AG04450 (cell line): ENCODE measurements at places on chromosomes 16 and 17.
A peak's percentile ranks its signal among the peaks of the same experiment; 100 is the strongest.

GRCh38 chr16:1653023-1653422 is 25.1 kb upstream of the JPT2 start:
- DNase-seq: no peak

GRCh38 chr17:67076290-67076689 is 31.9 kb downstream of the CACNG1 start:
- DNase-seq: no peak

GRCh38 chr17:79464318-79465010 is 146.4 kb downstream of the RBFOX3 start:
- DNase-seq: no peak

DNA sequence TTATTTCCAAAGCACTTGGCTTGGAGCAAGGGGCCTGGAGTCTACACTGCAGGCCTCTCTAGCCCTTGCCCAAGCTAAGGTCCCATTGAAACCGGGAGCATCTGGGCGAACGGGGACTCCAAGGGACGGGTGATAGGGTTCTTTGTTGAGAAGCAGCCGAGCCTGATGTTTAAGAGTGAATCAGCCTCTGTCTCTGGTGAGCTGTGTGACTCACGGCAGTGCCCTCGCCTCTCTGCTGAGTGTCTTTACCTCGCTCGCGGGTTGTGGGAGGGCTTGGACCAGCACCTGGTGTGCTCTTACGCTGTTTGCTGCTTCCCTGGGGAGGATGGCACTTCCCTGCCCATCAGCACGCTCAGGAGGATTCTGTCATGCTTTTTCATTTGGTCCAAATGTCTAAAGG is 1.3 kb downstream of the HGS start:
- peak; percentile 23 for DNase-seq

- DNase-seq: no peak
Measured at GRCh38 chr17:1002412-1002753, 5.5 kb downstream of the TIMM22 start.

- DNase-seq: no peak
Measured at GRCh38 chr17:9432134-9432885, 143.3 kb downstream of the STX8 start.

DNA sequence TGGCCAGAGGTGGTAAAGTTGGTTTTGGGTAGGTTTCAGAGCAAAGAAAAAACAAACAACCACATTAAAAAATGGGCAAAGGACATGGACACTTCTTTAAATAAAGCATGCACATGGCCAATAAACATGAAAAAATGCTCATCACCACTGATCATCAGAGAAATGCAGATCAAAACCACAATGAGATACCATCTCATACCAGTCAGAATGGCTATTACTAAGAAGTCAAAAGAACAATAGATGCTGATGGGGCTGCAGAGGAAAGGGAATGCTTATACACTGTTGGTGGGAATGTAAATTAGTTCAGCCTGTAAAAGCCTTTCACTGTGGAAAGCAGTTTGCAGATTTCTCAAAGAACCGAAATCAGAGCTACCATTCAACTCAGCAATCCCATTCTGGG is 598.4 kb upstream of the SOX9 start:
- DNase-seq: no peak

DNA sequence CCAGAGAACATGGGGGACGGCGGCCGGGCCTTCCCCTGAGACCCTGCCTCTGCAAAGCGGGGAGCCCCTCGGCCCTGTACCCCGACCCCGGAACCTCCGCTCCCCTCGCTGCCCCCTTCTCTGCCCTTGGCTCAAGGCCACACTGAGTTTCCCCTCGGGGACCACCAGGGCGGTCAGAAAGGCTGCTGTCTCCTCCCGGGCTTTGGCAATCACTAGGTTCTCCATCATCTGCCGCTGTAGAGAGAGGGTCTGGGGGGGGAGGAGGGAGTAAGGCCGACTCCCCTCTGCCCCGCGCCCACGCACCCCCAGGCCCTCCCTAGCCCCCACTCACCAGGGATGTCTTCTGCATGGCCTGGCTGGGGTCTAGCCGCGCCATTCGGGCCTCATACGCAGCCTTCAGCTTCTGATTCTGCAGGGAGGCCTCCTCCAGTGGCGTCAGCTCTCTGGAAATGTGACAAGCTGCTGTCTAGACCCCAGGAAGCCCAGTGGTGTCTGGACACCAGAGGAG is 8.4 kb downstream of the VPS9D1 start:
- no peak for DNase-seq

DNA sequence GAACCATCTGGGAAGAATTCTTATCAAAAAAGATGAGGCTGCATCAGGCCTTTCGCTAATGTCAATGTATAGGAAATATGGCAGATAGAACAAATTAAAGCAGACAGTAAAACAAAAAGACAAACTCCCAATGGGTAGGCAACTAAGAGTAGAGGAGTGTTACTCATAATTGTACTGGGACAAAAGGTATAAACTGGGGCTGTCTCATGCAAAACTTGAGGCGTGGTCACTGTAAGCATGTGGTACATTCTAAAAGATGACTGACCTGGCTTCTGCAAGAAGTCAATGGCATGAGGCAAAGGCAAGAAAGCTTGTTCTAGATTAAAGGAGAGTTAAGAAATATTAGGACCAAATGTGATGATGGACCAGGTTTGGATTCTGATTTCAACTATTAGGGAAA is 26.7 kb downstream of the SMIM36 start:
- no peak for DNase-seq

DNA sequence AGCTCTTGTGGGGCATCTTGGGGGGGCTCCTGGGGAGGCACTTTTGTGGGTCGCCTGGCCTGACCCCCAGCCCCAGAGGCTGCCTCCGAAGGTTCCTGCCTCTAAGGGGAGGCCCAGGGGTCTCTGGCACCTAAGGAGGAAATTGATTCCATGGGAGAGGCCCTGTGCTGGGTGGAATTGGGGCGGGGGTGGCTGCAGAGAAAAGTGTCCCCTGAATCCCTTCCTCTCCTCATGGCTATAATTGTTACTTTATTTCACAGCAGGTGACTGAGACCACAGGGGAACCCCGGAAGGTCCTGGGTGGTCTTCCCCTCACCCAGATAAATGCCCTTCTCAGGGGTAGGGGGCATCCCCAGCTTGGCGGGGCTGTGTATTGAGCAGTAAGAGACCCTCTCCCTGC is 3.1 kb downstream of the GLIS2 start:
- DNase-seq: no peak

DNA sequence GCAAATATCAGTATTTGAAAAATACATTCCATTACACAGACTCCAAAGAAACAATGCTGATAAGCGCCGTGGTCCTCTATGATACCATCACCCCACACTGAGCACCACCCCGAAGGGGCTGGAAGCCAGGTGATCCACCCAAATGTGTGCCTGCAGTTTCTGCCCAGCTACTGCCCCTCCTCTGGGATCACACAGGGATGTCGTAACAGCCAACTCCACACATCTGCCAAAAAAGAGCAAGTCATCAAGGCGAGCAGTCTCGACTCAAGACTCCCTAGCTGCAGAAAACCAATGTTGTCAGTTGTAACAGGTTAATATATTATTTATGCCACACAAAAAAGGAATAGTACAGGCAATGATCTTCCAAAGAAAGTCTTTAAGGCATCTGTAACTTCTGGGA is 21.0 kb downstream of the CYB5D2 start:
- no peak for DNase-seq

- no peak for DNase-seq
Measured at GRCh38 chr17:48567209-48567608, 10.9 kb downstream of the HOXB4 start.

DNA sequence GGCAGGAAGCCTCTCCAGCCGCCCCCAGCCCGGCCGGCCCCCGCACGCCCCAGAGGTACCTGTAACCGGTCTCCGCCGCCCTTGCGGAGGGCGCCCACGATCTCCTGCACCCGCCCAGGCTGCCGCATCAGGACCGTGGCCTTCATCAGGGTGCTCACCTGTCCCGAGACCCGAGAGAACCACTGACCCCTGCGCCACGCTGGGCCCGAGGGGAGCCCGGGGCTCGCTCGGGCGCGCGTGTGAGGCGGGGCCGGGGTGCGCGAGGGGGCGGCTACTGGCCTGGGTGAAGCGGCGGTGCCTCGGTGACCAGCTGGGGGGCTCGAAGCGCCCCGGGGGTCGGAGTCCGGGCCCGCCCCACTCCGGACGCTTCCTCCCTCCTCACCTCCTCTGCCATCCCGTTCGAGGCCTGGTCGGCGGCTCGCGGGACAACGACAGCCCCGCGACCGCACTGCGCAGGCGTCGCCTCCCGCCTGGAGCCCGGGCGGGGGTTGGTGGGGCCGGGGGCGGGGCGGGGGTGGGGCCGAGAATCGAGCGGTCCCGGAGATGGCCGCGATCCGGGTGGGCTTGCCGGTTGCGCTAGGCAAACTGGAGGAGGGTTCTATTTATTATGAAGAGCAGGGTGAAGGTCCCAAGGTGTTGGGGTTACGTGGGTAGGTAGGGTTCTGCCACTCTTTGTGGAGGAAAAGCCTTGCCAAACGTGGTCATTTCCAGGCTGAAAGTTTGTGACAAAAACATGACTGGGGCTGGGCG is at the start of gene NT5C3B:
NT5C3B (minus strand) TSS at position 433 of the 750 bp plus-strand sequence; CDS start at position 394, 39 bp downstream.
- DNase-seq: no peak

DNA sequence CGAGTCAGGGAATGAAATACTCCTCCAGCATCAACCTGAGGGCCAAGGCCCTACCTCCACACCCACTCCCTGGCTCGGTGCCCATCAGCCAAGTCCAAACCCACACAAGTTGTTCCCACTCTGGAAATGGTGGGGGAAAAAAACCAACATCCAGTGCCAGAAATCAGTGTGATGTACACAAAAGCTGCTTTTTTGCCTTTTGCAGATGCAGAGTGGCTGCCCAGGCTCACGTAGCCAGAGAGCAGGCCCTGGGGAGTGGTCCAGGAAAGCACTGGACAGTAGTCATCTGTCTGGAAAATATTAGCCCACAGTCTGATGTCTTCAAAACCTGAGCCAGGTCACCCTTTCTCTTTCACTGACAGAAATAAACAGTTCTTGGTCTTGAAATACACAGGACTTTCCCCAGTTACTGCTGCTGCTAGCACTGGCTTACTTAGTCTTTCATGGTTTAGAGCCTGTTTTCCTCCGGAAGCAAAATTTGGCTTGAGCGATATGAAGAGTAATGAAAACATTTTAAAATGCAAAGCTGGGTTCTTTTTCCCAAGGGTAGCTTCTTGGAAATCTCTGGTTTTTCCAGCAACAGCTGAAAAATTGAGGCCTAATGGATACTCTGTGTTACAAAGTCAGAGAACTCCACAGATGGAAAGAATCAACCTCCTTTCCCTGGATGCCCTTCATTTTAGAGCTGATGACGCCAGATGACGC is 18.2 kb upstream of the NOS2 start:
- no peak for DNase-seq

- DNase-seq: peak; percentile 75
Measured at GRCh38 chr16:30052671-30053372, 12.7 kb upstream of the ALDOA start.

DNA sequence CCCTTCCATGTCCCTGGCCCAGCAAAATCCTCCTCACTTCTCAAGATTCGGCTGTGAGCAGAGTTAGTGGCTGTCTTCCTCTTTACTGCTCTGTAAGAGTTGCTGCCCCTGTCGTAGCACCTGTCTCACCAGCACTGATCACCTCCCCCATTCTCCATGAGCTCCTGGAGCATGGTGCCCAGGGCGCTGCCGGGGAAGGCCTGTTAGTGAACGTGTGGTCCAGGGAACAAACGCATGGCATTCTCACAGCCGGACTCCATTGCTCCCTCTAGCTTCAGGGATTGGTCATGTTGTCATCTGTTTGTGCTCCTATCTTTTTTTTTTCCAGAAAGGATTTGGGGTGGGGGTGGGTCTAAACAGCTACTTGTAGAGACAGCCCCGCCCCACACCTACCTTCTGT is 141.2 kb downstream of the CMIP start:
- DNase-seq: no peak

DNA sequence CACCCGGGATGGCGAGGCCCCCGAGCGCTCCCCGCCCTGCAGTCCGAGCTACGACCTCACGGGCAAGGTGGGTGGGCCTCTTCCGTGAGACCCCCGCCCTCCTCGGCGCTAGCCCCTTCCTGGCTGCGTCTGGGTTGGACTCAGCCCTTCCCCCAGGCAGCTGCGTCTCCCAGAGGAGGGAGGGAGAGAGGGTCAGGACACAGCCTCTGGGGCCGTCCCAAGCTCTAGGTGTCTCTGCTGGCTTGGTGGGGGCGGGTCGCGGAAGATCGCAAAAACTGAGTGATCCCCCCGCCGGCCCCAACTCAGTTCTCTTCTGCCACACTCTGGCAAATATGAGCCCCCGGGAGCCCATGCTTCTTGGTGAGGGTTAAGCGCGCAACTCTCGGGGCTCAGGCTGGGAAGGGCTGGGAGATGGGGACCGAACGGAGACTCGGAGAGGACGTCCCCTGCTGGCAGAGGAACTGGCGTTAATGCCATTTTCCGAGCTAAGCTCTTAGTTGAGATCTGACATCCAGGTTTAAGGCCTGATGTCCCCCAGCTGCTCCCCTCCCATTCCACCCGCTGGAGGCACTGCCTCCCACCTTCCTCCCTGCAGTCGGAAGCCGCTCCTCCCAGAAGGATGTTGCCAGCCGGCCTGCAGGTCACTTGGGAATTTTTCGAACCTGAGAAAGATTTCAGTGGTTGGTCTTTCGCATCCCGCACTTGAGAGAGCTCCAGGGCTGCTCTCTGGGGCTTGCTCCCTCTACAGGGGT is 419 bp downstream of the RAB37 start:
- DNase-seq: no peak

DNA sequence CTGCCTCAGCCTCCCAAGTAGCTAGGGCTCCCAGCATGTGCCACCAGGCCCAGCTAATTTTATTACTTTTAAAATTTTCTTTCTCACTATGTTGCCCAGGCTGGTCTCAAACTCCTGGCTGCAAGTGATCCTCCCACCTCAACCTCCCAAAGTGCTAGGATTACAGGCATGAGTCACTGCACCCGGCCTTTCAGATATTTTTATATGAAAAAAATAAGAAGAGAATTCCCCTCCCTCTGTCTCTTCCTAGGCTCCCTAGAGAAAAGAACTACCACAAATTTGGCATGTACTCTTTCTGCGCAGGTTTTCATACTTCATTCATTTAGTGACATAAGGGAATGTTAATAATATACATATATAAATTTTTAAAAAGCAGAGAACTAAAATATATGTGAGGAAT is 21.7 kb upstream of the SMURF2 start:
- DNase-seq: no peak

DNA sequence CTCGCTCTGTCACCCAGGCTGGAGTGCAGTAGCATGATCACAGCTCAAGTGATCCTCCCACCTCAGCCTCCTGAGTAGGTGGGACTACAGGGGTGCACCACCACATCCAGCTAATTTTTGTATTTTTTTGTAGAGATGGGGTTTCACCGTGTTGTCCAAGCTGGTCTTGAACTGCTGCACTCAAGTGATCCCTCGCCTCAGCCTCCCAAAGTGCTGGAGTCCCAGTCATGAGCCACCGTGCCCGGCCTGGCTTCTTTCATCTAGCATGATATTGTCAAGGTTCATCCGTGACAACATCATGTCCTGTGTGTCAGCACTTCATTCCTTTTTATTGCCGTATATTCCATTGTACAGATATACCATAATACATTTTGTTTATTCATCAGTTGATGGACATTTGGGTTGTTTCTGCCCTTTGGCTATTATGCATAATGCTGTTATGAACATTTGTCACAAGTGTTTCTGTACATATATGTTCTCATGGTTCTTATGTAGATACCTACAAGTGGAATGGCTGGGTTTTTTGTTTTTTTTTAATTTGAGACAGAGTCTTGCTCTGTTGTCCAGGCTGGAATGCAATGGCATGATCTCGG is 3.4 kb upstream of the GHDC start:
- DNase-seq: no peak

GRCh38 chr17:54947396-54947795 is 21.1 kb downstream of the COX11 start:
- no peak for DNase-seq

GRCh38 chr16:80938004-80938878 is 68.4 kb downstream of the CMC2 start:
- peak; percentile 91 for DNase-seq

- no peak for DNase-seq
Measured at GRCh38 chr17:33871720-33872540, 383.2 kb upstream of the CCL2 start.
